ENCODE measurements at places on chromosomes 3 and 15.

- DNase-seq, result no peak
Observed at GRCh38 chr15:45635763-45636292, 999 bp downstream of the SQOR start.

DNA sequence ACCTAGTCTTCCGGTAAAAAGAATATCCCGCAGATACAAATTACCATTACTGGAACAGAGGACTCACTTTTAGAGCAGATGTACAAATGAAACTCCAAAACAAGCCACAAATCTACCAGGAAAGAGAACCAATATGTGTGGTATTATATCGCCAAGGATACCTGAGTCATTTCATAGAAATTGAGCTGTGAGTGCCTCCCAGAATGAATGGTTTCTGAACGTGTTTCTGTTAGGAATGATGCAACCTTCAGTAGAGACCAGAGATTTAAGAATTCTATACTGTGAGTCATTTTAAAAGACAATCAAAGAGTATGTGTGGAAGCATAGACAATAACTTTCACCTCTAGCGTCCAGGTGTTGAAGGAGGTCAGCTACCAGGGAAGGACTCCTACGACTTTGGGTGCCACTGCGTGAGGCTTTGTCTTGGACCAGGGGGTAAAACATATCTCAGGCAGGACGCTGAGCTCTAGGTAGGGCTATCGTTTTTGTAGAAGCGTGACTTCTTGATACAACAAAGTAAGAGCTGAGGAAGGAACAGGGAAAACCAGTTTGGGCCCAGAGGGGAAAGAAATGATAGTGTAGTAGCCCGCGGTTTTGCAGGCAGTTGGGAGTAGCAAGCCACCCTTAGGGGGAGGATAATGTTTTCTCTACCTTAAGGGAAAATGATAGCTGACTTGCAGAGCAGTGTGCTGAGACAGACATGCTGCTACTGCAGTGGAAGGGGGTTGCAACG lies 210.4 kb downstream of the TP63 start:
- no peak for DNase-seq

DNA sequence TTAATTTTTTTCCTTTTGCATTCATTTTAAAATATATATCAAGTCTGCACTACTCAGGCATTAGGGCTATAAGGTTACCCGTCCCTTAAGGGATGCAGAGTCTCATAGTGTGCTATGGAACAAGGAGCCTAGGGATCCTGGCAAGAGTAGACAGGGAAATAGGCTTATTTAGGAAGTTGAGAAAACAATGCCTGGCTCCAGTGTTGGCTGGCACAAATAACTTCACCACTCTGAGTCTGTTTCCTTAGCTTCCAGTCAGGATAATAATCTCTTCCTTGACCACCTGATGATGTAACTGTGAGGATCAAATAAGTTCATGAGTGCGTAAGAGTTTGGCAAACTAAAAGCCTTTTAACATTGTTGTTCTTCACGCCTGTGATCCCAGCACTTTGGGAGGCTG lies 540.8 kb upstream of the IL12A start:
- DNase-seq, result no peak

DNA sequence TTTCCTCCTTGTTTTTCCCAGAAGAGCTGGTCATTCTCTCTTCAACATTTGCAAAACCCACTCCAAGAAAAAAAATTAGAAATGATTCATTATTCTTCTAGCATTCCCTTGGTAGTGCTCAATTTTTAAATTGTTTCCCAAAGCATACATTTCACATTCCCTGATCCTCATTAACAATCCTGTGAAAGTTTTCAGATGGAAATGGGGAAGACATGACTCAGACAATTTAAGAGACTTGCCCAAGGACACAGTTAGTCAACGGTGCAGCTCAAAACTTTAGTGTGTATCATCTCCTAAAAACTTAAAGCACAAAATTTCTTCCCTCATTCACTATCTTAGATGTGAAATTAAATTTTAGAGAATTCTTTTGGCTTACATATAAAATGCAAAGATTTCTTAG lies 17.1 kb upstream of the ABI3BP start:
- DNase-seq, result no peak

DNA sequence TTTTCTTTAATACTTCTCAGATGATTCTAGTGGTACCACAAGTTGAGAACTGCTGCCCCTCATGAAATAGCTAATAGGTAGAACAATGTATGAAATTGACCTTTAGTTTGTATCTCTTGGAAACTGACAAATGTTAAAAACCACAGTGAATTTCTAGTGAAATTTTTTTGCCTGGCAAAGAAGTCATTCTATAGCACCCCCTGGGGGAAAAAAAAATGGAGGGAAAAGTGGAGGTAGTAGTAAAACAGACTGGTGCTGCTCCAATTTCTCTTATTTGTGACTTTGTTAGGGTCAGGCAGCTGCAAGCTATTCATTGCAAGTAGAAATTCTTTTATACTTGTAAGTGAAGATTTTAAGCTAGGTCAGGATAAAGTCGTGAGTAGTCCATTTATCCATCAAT lies 605.0 kb downstream of the NLGN1 start:
- DNase-seq, result no peak

DNA sequence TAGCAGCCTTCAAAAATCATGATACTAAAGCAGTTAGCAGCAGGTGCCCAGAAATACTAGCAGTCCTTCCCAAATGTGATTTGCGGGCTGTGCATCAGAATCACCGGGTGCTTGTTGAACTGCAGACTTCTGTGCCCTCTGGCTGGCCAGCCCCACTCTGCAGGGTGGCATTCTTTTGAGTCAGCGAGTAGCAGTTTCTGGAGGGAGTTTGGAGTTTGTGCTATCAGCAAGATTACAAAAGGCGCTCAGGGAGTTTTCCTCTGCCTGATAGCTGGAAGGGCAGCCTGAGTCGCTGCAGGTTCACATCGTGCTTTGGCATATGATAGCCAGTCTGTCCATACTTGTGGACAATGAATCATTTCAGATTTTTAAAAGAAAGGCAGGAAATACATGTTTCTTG lies 57.6 kb downstream of the CLDN11 start:
- DNase-seq, result no peak

GRCh38 chr3:113721636-113722035 lies 24.4 kb downstream of the NAA50 start:
- DNase-seq, result no peak

GRCh38 chr3:195815169-195815771 lies 3.5 kb upstream of the MUC4 start:
- DNase-seq, result no peak

Measured in NCI-H2029 (cell line).